Stimulated activated naive CD8-positive, alpha-beta T cell treated with anti-CD3 and anti-CD28 coated beads, Interleukin-15, Interleukin-2, amounts not matched to agents 100 U/mL and 50 U/mL, for 24 hours (primary cell): ENCODE measurements at places on chromosomes 3 and 15.

GRCh38 chr15:70628549-70628896, 134.8 kb downstream of the UACA start:
- no peak for DNase-seq

DNA sequence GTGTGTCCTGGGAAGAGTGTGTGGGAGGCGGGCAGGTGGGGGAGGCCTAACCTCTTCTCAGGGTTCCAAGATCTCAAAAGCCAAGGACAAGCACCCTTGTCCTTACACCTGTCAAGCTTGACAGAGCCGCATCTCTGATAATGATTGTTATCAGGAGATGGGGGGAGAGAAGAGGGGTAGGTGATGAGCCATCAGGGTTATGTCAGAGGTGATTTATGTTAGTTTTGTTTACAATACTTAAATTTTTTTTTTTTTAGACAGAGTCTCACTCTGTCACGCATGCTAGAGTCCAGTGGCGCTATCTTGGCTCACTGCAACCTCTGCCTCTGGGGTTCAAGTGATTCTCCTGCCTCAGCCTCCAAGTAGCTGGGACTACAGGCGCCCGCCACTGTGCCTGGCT, 7.4 kb upstream of the NCBP2 start:
- no peak for DNase-seq

DNA sequence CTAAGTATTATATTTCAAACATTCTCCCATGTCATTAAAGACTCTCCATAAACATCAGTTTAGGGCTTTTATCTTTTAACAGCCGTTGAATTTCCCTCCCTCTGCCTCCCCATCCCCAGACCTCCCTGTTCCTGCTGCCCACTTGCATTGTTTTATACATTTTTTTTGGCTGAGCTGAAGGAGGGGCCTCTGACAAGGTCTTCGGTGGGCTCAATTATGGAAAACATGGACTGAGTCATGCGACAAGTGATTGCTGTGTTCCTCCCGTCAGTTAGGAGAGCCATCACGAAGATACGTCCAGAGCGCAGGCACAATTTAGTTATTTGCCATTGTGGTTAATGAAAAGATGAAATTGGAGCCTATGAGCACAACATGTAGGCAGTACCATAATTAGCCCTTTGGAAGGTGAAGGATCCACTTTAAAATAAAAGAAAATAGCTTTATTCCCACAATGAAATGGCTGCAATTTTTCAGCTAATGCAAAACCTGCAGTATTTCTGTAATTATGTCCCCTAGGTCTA, 12.0 kb upstream of the NMNAT3 start:
- DNase-seq, result no peak

GRCh38 chr3:186487819-186488218, 56.4 kb downstream of the CRYGS start:
- DNase-seq, result no peak

DNA sequence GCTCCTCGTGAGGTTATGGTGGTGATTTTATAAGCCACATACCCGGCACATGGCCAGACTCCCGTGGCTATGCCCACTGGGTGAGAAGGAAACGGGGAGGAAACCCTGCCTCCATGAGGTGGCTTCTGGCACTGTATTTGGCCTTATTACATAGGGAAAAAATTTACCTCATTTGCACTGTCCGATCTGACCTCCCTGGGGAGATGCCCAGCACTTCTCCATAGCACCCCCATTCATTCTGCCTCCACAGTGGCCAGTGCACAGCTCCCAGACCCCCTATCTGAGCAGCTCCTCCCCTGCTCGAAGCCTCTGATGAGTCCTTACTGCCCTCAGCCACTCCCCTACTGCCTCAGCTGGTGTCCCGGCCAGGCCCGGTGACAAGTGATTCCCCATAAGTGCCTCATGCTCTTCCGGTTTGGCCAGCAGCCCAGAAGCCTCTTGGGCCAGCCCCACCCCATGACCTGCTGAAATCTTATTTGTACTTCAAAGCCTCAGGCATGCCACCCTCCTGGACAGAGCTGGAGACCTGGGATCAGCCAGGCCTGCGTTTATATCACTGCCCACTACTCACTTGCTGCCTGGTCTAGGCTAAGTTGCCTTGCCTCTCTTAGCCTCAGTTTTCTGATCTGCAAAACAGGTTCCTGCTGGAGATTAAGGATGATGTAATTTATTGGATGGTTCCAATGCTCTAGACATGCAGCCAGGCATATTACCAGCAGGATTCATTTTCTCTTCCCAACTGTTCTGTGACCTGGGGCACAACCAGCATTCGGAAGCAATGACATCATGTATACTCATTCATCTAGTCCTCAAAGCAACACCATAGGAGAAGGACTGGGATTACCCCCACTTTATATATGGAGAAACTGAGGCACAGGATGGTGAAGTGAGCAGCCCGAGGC, 30.6 kb upstream of the SLC6A6 start:
- DNase-seq, result no peak

- no peak for DNase-seq
Measured at GRCh38 chr3:40304352-40304751, 5.2 kb upstream of the EIF1B start.

- no peak for DNase-seq
Measured at GRCh38 chr15:88509321-88509720, 37.2 kb downstream of the DET1 start.

DNA sequence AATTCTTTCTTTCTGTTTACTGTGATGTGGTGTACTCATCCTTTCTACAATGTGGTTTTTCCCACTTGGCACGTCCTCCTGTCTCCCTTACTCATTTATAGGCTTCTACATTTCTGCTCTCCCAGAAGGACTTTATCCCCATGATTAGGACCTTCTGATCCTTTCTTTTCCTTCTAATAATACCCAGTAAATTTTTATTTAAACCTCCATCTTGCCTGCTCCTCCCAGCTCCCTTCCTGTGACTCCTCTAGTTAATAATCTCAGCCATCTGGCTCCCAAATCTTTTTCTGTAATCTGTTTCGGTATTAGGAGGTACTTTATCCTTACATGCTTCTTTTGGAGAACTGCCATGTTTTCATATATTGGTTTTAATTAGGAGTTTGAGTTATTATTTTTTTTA, 11.2 kb upstream of the P2RY1 start:
- DNase-seq, result no peak

GRCh38 chr3:170470063-170471016, 51.7 kb downstream of the CLDN11 start:
- DNase-seq, result no peak

DNA sequence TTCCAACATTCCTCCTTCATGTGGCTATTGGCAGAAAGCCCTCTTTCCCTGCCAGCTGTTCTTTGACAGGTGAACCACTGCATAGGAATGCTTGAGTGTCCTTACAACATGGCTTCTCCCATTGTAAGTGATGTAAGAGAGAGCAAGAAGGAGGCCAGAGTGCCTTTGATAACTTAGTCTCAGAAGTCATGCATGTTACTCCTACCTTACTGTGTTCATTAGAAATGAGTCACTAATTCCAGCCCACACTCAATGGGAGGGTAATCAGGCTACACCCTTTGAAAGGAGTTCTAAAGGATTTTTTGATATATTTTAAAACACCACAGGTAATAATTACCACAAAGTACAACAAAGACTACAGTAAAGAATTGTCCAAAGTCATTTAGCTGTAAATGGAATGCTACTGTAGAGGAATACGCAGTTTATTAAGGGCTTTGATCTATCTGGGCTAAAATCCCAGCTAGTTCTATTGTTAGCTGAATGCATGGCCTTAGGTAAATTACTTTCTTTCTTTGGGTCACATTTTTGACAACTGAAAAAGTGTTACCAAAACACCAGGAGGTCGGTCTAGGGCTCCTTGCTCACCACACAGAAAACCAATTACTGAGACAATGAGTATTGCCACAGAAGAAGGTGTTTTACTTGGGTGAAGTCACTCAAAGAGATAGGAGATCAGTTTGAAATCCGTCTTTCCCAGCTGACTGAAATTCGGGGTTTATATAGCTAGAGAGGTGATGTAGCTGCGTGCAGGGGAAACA, 154.9 kb downstream of the GRM7 start:
- no peak for DNase-seq

DNA sequence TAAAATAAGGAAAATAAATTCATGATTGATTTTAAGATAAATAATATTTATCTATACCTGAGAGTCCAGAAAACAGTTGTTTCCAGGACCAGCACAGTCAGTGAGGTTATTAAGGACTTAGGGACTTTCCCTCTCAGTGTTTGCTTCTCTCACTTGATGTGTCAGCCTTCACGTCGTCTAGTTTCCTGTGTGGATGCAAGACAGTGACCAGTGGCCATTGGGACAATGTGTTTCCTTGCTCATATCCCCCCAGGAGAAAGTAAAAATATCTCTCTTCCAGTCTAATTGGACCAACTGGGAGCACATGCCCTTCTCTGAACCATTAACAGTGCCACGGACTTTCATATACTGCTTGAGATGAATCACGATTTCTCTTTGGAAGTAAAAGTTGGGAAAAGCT, 157.8 kb upstream of the CTNNB1 start:
- DNase-seq, result no peak

DNA sequence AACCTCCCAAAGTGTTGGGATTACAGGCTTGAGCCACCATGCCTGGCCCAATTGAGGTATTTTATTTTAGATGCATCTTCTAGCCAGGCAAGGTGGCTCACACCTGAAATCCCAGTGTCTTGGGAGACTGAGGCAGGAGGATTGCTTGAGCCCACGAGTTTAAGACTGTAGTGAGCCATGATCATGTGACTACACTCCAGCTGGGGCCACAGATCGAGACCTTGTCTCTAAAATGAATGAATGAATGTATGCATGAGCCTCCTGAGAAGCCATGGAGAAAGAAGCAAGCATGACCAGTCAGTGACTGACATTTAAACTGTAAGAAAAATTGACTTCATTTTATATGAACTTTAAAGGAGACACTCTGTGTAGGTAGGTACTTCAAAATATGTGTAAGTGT, 105.7 kb downstream of the ZNF609 start:
- DNase-seq, result no peak

DNA sequence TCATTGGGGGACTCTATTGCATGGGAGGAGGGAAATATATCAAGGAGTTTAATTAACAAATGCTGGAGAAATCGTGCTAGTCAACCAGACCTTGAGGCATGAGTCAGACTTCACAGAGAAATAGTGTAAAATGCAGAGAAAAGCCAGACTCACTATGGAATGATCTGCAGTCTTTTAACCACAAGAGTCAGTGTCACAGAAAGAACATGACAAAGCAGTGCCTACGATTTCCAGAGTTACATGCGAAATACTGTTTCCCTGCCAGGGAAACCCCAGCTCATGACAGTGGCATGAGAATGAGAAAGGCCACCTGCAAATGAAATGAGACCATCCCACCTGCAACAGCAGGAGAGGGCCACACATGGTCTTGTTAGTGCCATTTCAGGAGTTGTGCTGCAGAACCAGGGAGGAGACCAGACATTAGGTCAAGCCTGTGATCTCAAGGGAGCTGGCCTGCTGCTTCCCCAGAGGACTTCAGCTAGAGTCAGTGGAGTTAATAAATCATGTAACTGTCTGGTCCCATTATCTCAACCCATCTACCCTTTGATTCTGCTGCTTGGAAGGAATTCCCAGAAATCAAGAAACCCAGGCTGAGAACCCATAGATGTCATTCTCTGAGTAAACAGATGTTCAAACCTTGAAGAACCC, 79.0 kb downstream of the ERC2 start:
- peak; percentile 7 for DNase-seq

- no peak for DNase-seq
Measured at GRCh38 chr3:176328198-176328597, 869.1 kb downstream of the TBL1XR1 start.

DNA sequence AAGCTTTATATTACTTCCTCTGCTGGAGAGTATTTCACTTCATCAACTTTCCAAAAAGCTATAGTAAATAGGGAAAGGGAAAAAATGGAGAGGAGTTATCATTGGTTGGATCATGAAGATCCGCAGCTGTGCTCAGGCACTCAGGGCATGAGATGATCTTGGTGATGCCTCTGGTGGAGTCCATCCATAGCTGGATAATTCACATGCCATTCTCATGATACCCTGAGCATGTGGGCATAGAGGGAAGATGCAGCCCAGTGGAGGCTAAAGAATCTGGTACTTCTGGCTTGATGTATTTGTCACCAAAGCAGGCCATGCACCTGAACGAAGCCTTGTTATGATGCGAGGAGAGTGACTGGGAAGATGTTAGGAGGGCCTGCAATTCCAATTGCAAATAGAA, 150.2 kb downstream of the CHST2 start:
- DNase-seq, result no peak

DNA sequence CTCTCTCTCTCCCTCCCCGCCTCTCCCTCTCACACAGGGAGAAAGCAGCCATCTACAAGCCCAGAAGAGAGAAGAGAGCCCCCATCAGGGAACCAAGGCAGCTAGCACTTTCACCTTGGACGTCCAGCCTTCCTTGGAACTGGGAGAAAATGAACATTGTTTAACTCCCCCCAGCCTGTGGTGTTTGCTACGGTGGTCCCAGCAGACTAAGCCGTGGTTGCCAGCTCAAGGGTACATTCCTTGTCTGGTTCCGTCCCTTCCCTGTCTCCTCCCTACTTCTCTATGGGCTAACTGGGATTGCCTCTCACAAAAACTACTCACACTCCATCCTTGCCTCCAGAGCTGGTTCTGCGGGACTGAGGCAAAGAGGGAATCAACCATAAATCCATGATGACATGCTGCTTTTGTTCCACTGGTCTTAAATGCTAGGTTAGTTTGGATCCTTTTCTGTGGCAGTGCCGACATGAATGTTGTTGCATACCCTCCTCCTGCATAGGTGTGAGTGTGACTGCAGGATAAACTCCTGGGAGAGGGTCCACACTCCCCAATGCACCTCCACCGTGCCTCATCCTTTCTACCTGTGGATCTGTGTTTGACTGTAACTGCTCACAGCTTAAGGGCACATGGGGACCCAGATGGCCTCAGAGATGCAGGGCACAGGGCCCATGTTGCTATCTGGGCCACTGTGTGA, 12.0 kb downstream of the C3orf22 start:
- no peak for DNase-seq

GRCh38 chr3:159765030-159765859, 223.4 kb upstream of the IL12A start:
- peak; percentile 19 for DNase-seq

DNA sequence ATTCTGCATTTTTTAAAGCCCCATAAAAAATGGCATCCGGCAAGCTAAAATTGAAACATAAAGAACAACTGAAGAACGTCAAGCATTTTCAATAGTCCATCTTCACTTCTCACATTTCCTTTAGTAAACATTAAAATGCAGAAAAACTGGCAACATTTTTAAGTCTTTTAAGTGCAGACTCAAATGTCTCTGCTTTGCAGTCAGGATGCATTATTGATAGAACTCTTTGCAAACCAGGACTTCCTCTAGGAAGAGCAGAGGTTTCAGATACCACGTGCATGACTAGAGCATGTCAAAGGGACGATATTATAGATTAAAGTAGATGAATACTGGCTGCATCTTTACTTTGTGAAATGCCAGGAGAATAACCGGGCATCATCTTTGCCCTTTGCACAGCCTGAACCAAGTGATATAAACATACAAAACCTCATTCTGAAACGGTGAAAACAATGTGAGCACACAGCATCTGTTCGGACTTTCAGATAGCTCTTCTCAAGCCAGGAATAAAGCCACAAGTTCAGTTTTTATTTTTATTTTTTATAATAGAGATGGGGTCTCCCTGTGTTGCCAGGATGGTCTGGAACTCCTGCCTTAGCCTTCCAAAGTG, 65.1 kb downstream of the LDHAL6B start:
- DNase-seq, result no peak
